NCI-H748 treated with DMSO at 0.1 percent for 48 hours (cell line): ENCODE measurements at places on chromosomes 12 and 14.

GRCh38 chr14:100111931-100112704, 46.9 kb downstream of the EVL start:
- DNase-seq = no peak

DNA sequence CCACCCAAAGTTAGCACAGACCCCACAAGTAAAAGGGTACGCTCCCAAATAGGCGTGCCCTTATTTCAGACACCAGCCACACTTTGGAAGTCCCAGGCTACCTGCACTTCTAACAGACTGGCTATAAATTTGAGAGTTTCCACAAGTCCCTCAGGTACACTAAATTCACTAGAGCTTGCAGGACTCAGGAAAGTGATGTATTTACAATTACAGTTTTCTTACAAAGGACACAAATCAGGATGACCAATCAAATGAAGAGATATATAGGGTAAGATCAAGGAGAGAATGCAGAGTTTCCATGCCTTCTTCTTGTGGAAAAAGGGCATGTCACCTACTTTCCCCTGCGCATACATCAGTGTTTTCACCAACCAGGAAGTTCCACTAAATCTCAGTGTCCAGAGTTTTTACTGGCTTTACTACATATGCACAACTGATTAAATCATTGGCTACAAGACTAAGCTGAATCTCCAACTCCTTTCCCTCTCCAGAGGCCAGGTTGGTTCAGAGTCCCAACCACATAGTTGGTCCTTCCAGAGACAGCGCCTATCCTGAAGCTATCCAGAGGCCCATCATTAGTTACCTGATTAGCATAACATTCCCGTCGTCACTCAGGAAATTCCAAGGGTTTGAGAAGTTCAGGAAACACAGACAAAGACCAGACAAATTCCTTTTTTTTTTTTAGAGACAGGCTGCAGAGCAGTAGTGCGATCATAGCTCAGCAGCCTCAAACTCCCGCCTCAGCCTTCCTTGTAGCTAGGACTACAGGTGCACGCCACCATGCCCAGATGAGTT, 84.2 kb downstream of the DENND5B start:
- DNase-seq = no peak

GRCh38 chr12:121196902-121197301, 13.0 kb upstream of the P2RX4 start:
- no peak for DNase-seq

DNA sequence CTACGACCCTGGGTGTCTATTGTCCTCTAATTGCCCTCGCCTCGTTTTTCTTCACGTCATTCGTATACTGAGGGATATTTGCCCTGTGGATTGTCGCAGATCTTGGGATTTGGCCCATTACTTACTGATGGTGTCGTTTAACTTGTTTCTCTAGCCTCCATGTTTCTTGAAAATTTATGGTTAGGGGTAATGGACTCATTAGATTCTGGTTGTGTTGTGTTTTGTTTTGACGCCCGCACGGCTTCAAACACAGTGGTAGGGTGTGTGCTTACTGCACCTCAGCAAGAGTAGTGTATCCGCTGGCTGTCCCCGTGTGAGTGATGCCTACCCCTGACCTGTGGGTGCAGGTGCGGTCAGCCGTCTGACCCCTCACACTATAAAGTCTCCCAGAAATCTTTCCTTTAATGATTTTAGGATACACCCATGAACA, 874 bp upstream of the RNU6-8 start:
- peak; percentile 38 for DNase-seq

GRCh38 chr12:25482625-25483024, 70.5 kb downstream of the LMNTD1 start:
- DNase-seq = peak; percentile 0

GRCh38 chr12:88418856-88419497, 161.3 kb downstream of the KITLG start:
- no peak for DNase-seq

DNA sequence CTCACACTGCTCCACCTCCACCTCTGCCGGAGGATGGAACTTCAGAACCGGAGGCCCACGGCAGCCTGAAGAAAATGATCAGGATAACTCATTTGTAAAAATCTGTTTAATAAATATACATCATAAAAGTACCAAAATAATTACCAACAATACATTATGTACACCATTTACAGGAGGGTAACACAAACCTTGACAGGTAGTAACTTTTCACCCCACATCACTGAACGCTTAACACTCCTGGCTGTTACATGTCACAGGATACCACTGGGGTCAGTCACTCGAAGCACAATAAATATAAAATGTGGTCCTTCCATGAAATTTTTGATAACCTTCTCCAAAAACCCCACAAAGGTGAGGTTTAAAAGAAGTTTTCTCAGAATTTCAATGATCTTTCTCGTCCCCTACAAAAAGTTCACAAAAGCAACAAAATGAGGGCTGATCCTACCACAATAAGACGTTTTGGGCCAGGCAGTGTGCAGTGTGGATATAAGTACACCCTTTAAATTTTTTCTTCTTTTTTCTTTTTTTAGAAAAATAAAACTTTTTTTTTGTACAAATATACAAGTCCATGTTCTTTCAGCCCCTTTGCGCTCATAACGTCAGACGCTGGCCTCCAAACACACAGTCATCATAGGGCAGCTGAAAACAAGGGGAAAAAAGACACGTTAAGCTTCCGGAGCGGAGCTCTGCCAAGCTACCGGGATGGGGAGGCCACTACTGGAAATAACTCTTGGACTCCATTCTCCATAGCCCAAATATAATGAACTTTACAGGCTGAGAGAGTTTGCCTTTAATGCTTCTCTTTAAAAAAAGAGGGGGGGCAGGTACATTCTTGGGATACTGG, 2.9 kb downstream of the NFKBIA start:
- DNase-seq = no peak

DNA sequence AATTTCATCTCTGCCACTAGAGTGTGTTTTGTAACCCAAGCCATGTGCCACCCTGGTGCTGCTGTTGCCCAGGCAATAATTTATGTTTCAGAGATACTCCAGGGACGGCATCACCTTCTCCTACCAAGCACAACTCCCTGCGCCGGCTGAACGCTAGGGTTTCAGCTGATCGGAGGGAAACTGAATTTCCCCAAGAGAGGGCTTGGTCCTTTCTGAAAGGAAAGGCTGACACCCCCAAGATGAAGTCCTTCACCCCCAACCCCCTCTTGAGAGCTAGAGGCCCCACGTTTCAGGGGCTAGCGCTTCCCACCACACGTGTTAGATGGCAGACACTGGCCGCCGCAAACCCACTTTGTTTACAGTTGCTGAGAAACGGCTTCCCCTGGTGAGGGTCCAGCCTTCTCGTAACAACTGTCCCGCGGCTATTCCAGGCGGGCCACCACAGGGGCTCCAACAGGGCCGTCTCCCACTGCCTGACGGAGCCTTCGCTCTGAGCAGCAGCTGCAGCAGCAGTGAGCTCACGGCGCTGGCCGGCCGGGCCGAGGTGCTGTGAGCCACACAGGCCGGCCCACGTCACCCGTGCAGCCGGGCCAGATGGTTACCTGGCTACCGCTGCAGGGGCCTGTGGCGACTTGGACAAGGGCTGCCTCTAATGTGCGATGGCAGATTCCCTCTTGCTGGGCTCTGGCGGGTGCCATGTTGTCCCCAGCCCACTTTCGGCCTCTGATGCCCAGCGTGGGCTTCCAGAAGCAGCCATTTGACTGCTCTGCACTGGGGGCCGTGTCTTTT, 66.4 kb downstream of the TESC start:
- DNase-seq = peak; percentile 17

- no peak for DNase-seq
Measured at GRCh38 chr12:82740129-82741000, 53.7 kb downstream of the TMTC2 start.

GRCh38 chr14:47539031-47539461, 136.4 kb downstream of the MDGA2 start:
- peak; percentile 40 for DNase-seq

- no peak for DNase-seq
Measured at GRCh38 chr12:53122961-53123468, 19.7 kb downstream of the SOAT2 start.

DNA sequence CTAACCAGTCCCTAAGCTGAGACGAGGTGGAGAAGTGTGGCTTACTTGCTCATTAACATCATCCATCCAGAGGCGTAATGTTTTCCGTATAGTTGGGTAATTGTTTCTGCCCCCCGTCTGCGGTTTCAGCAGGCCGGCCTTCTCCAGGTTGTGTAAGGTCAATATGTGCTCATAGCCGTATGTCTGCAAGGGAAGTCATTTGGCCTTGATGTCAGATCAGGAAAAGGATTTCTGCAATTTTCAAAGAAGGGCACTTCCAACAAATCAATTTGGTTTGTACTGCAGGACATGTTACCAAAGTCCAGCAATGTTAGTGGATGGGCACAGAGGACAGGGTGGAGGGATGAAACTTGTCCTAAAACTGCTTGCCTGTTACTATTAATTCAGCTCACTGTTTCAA, 9.9 kb upstream of the DIABLO start:
- DNase-seq = no peak

GRCh38 chr14:84361476-84361875, 1168.5 kb upstream of the FLRT2 start:
- DNase-seq = no peak

- no peak for DNase-seq
Measured at GRCh38 chr12:128817111-128818015, 6.4 kb downstream of the SLC15A4 start.

DNA sequence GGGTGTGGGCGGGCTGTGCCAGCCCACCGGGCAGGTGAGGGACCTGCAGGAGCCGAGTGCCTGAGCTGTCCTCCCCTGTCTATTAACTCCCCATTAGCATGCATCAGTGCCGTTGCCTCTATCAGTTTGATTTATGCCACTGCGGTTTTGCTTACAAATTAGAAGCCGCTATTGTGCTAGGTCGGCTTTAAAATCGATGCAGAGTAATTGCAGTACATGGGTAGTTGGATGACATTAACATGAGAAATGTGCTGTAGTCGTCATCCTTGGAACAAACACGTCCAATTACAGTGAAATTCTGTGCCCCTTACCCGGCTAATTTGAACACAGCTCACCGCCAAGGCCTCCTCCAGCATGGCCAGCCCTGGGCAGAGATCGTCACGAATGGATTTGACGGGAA, 145.8 kb downstream of the TSPAN9 start:
- peak; percentile 13 for DNase-seq

GRCh38 chr12:123934016-123934620, 38.5 kb downstream of the CCDC92 start:
- DNase-seq = no peak

- DNase-seq = no peak
Measured at GRCh38 chr12:38159092-38159551, 157.5 kb upstream of the ALG10B start.
